ENCODE measurements at places on chromosomes 11 and 22.

GRCh38 chr11:46808799-46809431, 37.2 kb downstream of the CKAP5 start:
- no peak for DNase-seq

- DNase-seq, result no peak
Observed at GRCh38 chr11:1161410-1162137, 3.8 kb downstream of the MUC5AC start.

DNA sequence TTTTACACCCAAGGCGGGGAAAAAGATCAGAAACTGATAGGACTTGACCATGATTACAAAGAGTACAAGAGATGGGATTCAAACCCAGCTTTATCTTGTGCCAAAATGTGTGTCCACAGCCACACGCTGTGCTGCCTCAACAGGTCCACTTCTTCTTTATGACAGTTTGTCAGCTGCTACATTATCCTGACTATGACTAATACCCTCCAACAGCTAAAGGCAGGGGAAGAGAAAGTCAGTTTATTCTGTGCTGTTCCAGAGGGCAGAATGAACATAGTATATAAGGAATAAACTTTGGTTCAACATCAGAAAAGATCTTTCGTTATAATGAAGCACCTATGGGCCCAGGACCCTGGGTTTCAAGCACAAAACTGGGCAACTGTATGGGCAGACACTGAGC, 668.2 kb upstream of the TENM4 start:
- no peak for DNase-seq

DNA sequence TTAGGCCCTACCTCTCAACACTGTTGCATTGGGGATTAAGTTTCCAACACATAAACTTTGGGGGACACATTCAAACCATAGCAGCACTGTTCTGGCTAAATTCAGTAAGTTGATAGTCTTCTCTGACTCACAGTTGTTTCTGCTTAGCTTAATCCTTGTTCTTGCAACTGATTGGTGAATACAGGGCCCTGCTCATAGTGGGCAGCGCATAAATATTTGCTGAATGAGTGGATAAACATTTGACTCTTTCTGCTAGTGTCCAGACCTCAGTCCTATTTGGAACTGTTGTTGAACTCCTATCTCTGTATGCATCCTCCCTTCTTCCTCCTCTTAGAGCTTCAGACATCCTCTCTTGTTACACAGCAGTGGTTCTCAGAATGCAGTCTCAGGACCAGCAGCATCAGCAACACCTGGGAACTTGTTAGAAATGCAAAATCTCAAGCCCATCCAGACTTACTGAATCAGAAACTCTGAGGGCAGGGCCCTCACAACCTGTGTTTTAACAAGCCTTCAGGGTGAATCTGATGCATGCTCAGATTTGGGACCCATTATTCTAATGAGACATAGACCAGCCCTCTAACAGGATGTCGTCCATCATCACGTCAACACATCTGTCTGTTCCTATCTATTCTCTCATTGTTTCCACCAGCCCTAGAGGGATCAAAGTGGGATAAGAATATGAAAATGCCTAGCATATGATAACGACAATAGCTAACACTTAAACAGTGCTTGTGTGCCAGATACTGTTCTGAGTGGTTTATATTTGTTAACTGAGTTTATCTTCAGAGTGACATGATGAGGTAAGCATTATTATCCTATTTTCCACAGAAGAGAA, 22.3 kb downstream of the SPON1 start:
- no peak for DNase-seq

- DNase-seq, result no peak
Observed at GRCh38 chr22:28222976-28223745, 304.1 kb upstream of the PITPNB start.

DNA sequence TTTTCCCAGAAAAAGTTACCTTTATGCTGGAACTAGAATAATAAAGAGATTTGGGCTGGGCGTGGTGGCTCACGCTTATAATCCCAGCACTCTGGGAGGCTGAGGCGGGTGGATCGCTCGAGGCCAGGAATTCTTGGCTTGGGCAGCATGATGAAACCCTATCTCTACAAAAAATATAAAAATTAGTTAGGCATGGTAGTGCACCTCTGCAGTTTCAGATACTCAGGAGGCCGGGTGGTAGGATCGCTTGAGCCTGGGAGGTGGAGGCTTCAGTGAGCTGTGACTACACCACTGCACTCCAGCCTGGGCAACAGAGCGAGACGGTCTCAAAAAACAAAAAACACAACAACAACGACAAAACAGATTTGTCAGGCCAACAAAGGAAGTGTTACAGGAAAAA, 119.3 kb upstream of the OR9Q1 start:
- DNase-seq, result no peak

GRCh38 chr11:107859459-107860239, 1.1 kb upstream of the SLC35F2 start:
- peak; percentile 19 for DNase-seq

GRCh38 chr11:70252844-70253243, 17.6 kb upstream of the PPFIA1 start:
- DNase-seq, result no peak

DNA sequence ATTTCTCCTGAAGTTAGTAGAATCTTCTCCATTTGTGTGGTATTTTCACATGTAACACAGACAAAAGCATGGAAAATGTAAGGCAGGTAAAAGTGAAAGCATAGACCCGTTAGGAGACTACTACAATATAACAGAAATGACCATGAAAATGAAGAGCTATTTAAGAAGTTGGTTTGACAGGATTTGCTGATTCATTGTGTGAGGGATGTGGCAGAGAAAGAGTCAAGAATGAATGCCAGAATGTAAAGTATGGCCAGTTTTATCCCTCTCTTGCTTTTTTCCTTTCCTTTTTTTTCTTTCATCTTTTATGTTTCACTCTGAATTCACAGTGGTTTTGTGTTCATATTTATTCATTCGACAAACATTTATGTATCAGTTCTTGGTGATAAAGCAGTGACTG, 115.9 kb downstream of the ARFGAP2 start:
- DNase-seq, result no peak

DNA sequence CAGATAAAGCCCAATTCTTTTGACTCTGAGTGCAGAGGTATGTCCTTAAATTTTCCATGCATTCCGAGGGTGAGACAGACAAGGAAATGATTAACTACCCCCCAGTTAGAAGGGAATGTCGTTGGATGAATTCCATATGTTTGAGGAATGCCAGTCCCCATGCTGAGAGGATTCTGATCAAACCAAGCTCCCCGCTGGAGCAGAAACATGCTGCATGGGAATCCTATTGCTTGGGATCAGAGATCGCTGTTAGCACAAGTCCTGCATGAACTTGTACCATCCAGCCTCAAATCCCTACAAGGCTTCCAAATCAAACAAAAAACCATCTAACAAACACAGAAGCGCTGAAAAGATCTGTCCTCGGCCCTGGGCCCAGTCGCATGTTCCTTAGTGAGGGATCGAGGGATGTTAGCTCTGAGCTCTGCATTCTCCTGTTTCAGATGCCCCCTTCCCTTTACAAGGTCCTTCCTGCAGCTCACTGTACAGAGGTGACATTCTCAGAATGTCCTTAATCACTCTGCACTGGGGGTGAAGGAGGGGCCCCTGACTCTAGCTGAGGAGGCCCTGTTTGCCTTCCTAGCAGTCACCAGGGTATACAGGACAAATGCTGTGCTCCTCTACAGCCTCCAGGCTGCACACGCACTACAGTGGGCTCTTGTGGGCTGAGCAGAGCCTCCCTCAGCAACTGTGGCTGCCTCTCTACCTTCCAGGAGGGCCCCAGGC, 353.4 kb downstream of the TENM4 start:
- no peak for DNase-seq

- no peak for DNase-seq
Observed at GRCh38 chr22:35609761-35610160, 7.4 kb downstream of the MB start.

DNA sequence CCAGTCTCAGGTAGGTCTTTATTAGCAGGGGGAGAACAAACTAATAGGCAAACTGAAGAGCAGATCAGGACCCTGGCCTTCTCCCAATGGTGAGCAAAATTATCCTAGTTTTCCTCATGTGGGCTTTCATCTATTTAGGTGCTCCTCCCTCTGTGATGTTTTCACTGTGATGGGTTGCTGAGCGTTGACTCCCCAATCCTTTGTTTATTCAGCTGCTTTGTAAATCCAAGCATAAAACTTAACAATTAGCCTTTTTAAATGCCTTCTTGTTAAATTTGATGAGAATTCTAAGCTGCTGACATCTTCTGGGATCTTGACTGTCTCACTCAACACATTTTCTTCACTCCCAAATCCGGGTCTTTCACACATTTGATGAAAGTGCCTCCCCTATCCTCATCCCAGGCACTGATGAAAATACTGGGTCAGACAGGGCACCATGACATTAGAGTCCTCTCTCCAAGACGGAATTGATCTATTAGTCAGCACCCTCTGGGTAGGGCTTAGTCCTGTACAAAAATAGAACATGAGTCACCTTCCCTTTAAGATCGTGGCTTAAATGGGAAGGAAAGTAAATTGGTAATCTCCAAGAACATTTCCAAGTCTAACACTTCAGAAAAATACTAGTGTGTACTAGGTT, 199.3 kb upstream of the ISX start:
- no peak for DNase-seq

DNA sequence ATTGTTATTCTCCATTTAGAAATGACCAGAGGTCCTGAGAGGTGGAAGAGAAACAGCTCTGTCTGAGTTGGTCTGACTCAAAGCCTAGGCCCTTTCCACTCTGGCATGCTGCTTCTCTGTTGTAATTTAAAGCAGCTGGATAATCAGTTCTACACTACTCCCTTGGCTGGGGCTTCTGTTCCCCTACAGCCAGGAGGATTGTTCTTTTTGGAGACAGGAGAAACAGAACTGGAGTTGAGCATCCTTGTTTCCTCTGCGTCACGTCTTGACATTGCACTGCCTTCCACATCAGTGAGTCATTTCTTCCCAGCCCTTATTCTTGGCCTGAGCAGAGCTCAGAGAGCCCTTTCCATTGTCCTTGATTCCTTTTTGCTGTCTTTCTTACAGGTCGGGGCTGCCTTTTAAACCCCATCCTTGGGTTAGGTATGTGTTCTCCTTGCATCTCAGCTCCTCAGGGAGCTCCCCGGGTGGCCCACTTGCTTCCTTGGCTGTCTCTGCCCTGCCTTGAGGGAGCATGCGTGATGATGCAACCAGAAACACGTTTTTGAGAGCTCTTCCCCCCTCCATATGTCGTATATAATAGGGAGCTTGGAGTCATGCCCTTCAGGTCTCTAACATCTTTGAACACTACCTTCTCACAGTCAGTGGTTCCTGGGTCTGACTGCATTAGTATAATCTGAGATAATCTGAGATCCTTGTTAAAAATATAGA, 35.7 kb downstream of the CYB5R2 start:
- no peak for DNase-seq

DNA sequence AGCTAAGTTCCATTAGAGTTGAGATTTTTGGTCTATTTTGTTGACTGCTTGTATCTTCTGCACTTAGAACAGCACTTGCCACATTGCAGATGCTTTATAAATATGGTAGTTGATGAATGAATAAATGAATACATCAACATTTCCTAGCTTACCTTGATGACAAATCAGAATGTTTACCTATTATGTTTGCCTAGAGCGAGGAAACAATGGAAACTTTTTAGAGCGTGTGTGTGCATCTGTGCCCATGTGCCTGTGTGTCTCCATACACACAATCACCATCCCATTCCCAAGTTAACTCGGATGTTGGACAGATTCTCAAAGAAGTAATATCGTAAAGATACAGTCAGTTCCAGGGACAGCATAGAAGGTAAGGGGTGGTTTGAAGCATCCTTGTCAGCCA, 139.1 kb downstream of the DBX1 start:
- no peak for DNase-seq

GRCh38 chr11:44926036-44926435, 24.6 kb downstream of the TP53I11 start:
- DNase-seq, result no peak

GRCh38 chr11:126740846-126741245, 259.7 kb downstream of the KIRREL3 start:
- DNase-seq, result no peak

DNA sequence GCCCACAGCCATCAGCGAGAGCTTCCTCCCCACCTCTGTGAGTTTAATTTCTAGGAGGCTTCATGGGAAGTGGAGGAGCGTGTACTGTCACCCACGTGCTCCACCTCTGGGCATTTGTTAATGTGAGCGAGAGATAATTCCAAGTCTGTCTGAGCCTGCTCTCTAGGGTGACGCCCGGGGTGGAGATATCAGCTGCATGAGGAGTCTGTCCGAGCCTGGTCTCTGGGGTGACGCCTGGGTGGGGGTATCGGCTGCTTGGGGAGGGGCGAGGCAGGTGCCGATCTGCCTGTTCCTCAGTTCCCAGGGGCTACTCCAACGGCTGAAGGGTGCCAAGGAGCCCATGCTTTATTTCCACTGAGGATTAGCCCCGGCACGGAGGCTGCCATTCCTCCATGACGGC, 735.0 kb downstream of the BRD1 start:
- no peak for DNase-seq

GRCh38 chr22:45242778-45243191, 2.1 kb upstream of the KIAA0930 start:
- no peak for DNase-seq

GRCh38 chr22:30390974-30391691, 3.9 kb upstream of the RNF215 start:
- peak; percentile 69 for DNase-seq

DNA sequence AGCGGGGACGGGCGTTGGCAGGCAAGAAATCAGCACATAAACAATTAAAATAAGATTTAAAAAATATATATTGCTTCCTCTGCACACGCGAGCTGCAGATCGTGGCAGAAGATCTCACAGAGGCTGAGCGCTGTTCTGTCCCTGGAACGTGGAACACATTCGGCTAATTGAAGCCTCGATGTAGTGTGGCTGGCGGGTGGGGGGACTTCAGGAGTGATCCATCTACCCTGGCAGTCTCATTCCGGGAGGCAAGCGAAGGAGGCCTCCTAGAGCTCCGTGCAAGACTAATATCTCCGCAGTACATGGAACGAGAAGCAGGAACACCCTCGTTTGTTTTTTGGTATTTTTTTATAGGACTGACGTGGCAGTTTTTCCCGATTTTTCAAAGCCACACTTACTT, 402.4 kb downstream of the MN1 start:
- no peak for DNase-seq

All from activated T-cell treated with anti-CD3 and anti-CD28 coated beads for 4 hours (primary cell).